ENCODE measurements at places on chromosomes 2 and 18.

GRCh38 chr18:58239879-58240278 is 195.9 kb downstream of the NEDD4L start:
- DNase-seq: no peak

GRCh38 chr2:31312898-31313297 is 78.9 kb downstream of the EHD3 start:
- peak; percentile 56 for DNase-seq

DNA sequence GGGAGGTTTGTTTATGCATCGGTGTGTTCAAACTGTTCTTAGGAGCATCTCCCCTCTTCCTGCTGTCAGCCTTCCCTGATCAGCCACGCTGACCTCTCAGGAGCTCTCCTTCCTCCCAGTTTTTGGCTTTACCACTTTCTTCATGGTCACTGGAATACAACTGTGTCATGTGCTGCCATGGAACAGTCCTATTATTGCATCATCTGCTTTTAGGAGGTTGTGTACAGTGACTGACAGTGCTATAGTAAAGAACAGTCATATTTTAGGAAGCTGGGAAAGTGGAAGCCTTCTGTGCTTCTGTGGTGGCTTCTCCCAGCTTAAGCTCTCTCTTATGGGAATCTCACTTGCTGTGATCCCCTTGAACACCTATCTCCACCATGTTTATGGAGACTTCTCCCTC is 165.5 kb downstream of the TPGS2 start:
- no peak for DNase-seq

GRCh38 chr2:106537047-106537446 is 49.9 kb downstream of the CD8B2 start:
- DNase-seq: peak; percentile 96

DNA sequence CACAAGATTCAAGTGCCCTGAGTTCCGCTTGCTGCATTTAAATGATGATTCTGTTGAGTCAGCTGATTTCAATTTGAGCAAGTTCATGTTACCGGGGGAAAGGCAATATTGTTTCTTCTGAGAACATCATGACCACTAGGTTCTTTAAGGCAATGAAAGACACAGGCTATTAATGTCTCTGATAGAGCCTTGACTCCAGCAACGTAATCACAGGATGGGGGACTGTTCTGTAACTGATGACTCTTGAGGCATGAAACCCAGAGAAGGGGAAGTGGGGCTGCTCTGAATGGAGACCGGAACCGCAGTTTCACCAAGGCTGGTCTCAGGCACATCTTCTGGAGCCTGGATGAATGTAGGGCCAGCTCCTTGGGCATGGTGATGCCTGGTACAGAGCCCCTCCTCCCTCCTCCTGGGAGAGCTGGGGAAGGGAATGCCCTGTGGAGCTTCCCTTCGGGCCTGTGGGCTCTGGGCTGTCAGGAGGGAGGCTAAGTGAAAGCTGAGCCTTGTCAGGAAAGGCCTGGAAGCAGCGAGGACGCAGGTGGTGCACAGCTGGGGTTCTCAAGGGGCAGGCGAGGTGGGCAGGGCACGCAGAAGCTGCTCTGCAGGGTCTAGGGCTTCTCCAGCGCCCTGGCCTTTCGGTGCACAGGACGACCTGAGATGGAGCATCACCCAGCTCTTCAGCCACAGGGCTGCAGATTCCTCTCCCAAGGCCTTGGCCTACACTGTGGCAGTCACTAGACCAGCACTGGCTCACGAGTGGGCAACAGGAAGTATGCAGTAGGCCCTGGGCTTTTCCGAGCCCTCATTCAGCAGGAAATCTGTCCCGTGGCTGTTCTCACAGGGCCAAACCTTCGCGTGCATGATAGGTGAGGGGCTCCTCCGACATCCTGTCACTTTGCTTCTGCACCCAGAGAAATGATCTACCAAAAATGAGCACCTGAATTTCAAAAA is 36.6 kb upstream of the PRLH start:
- DNase-seq: peak; percentile 69

DNA sequence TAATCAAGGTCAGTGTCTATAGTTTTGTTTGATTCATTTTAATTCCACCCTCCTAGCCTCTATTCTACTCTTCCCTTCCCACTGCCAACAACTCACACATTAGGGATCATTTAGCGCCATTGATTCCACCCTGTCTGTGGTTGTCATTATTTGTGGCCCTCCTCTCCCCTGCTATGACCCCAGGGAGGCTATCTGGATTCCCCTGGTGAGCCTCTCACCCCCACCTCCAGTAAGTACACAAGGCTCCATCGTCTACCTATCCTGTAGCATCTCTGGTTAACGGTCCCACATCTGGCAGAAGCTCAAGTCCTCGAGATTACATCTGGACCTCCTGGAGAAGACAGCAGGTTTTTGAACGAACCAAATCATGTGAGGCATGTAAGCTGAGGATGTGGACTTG is 27.4 kb downstream of the UPP2 start:
- no peak for DNase-seq

DNA sequence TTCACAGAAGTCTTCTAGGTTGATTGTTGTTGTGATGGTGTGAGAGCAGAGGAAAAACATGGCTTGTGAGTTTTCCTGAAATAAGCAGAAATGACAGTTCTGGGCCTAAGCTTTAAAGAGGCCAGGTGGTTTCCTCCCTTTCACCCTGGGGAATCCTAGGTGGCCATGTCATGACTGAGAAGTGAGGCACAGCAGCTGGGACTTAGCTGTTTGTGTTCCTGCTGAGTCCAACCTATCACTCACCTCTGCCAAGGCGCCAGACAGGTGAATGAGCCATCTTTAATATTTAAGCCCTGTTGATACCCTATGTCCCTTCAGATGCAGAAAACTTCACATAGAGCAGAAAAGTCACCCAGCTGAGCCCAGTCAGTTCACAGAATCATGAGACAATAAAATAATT is 384.4 kb downstream of the SLC4A3 start:
- no peak for DNase-seq

DNA sequence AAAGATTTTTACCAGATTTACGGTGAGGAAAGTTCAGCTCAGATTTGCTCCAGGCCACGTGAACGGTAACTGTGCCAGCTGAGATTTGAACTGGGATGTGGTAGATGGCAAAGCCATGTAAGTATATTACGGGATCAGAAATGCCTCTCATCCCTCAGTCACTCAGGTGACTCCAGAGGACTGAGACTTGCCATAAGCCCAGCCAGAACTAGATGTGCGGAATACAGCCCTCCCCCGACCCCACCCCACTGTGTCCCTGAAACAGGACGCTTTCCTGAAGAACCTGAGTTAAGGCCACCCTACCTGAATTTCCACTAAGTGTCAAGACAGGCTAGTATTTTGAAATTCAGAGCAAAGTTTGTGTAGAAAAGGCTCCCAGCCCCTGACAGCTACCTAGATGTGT is 1.3 kb upstream of the FHL2 start:
- DNase-seq: no peak

GRCh38 chr2:189338115-189338514 is 103.2 kb upstream of the WDR75 start:
- DNase-seq: no peak

DNA sequence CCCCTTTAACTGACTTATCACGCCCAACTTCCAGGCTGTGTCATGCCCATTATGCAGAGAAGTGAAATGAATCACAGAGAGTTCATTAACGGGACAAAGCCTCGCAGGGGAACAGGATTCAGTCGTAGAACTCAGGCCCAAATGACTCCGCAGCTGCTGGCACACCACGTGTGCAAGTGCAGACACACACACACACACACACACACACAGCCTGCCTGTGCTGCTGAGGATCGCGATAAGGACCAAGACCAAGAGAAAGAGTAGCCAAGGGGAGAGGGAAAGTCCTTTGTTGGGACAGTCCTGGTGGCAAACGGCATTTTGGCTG is 90.0 kb upstream of the TAF1B start:
- peak; percentile 96 for DNase-seq

- DNase-seq: no peak
Measured at GRCh38 chr2:3617198-3617890, 22.4 kb downstream of the COLEC11 start.

DNA sequence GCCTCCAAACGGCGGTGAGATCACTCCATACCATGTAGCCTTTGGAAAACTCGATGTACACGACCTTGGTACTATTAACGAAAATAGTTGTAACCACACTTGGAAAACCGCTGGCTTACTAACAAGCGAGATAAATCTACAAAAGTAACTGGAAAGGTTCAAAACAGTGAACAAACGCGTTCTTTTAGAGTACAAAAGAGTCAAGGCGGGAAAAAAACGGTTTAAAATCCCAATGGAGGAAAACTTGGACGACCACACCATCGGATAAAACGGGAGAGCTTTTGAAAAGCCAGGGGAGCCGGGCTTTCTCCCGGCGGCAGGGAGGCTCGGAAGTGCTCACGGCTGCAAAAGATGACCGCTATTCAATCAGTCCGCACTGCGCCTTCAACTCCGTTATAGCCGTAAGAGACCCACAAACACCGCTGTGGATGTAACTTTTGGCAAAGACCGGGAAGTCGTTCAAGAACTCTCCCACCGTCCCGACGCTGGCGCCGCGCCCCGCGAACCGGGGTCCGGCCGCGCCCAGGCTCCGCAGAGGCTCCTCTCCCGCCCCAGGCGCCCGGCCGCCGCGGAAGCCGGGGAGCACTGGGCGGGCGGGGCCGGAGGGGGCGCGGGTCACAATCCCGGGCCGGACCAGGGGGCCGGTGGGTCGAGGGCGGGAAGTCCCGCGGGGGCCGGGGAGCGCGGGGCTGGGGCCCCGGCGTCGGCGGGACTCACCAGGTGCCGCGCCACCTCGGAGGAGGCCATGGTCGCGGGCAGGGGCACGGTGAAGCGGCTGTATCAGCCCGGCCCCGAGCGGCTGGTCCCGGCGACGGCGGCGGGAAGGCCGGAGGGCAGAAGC is 465 bp downstream of the SEPTIN10 start:
- DNase-seq: peak; percentile 46

- DNase-seq: no peak
Measured at GRCh38 chr18:49859021-49859359, 45.7 kb upstream of the ACAA2 start.

GRCh38 chr18:22977847-22978701 is 44.9 kb downstream of the RBBP8 start:
- peak; percentile 60 for DNase-seq

DNA sequence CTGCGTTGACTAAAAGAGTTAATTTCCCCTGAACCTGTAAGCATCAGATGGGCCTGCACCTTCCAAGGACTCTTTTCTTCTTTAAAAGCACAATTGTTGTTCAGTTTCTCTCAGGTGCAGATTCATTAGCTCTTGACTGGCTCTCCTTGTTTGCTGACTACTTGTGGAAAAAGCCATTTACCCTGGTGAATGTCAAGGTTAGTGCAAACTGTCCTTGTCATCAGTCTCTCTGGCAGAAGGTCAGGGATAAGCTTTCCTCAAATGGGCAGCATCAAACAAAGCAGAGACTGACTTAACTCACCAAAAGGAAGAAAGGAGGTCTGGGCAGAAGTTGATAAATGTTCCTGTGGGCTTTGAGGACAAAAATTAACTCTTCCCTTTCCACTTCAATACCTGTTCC is 922.7 kb downstream of the BCL11A start:
- no peak for DNase-seq

DNA sequence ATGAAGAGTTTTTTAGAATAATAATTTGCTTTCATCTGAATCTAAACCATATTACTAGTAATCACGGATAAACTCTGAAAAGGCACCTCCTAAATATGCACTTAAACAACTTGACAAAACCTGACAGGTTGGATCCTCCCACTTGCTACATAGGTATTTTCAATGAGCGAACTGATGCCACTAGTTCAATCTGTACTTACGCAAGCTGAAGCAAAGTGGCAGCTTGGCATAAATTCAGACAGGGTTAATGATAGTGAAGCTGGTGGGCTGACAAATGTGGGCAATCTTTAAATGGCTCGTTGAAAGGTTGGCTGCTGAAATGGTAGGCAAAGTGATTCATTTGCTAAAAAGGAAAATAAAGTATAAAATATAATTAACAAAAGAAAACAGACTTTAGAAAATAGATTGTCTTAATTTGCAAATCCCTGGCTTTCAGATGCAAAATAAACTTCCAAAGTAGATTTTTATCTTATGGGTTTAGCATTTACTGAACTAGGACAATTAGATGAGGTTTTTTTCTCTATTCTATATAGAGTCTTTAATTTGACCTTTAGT is 1713.5 kb upstream of the SLC39A10 start:
- no peak for DNase-seq

DNA sequence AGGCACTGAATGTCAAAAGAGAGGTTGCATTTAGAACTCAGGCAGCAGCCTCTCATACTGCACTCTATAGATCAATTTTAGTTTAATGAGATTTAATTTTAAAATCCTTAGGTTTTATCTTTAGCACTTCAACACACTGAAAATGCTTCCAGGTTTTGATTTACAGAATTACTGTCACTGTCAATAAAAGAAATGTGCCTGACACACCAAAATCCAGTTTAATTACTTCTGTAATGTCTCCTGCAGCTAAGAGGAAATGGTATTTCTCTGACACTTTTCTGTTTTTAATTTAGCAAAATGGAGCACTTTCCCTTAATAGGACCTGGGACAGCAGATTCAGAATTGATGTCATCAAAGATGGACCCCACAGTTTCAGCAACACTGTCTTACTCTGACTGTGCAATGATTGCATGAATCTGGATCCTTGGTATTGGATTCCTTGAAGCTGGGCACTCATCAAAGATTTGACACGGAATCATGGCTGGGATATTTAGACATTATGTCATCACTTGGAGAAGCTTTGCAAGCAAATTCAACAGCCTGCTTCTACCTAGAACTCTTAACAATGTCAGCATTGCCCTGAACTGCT is 576.5 kb downstream of the NRXN1 start:
- DNase-seq: no peak

DNA sequence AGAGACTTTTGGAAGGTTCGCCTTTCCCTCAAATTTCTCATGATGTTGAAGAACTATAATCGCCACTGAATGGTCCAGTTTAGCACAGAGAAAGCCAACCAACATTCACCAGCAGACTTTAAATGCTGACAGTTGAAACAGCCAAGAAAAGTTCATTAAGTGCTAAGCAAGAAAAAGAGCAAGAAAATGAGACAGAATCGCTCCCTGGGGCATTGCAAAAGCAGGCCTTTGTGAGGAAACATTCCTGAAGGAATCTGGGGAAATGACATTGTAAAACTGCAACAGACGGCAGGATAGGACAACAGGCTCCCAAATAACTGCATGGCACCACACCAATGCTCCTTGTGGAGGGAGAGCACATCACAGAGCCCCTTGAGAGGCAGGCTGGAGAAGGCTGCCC is 269.3 kb upstream of the ID2 start:
- DNase-seq: no peak

DNA sequence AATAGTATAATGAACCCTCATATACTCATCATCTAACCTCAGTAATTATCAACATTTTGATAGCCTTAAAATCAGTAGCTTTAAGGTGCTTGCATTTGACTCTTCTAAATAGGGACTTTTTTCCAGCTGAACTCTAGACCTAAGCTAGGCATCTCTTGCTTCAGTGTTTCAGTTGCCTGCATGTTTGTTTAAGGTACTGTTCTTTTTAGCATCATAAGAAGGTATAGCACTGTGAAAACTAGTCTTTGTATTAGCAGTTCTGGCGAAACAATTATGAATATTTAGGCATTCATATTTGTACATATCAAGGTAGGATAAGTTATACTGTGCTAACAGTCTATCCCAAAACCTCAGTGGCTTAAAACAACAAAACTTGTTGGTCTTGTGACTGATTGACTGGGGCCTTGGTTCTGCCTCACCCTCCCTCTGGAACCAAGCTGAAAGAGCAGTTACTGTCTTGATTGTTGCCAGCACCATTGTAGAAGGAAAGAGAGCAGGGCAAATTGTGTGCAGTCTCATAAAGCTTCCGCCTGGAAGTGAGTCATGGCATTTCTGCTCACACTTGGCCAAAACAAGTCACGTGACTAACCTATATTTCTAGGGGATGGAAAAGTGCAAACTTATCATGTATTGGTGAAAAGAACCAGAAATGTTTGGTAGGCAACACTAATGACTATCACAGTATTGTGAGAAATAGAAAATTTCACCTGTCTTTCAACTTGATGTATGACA is 24.3 kb downstream of the GALNT1 start:
- DNase-seq: no peak

Data from suppressor macrophage treated with lipopolysaccharide for 4 hours (primary cell).